ENCODE measurements at places on chromosomes 5 and 9.
A peak's percentile ranks its signal among the peaks of the same experiment; 100 is the strongest.

- no peak for DNase-seq
Measured at GRCh38 chr9:112789473-112789872, 38.9 kb downstream of the SNX30 start.

- DNase-seq: no peak
Measured at GRCh38 chr9:126470241-126470993, 143.3 kb upstream of the LMX1B start.

- no peak for DNase-seq
Measured at GRCh38 chr9:92294297-92294676, 790 bp upstream of the IARS1 start.

DNA sequence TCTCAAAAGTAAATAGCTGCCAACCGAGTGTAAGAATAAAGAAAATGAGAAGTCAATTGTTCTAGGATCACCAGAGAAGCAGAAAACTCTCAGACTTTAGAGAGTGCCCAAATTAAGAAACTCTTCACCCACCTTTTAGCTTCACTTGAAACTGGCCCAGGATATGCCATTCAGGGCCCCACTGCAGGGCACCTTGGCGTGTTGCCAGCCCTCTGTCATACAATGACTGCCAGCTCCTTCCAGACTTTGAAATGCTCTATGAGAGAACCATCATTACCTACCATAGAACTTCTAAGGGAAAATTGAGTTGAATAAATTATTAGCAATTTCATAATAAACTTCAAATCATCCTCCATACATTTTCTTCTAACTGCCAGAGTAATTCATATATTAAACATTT, 240.5 kb downstream of the CETN3 start:
- no peak for DNase-seq

GRCh38 chr9:96619491-96620180, at the start of gene CDC14B:
CDC14B (minus strand) TSS chr9:96619843; CDS start chr9:96619378, 465 bp downstream.
- peak; percentile 94 for DNase-seq

DNA sequence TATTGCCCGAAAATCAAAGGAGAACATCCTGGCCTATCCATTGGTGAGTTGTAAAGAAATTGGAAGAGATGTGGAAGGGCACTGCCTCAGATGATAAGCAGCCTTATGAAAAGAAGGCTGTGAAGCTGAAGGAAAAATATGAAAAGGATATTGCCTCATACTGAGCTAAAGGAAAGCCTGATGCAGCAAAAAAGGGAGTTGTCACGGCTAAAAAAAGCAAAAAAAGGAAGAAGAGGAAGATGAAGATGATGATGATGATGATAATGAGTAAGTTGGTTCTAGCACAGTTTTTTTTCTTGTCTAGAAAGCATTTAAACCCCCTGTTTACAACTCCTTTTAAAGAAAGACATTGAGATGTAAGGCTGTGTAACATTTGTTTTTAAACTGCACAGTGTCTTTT, 59.8 kb upstream of the ZBED3 start:
- DNase-seq: peak; percentile 22

DNA sequence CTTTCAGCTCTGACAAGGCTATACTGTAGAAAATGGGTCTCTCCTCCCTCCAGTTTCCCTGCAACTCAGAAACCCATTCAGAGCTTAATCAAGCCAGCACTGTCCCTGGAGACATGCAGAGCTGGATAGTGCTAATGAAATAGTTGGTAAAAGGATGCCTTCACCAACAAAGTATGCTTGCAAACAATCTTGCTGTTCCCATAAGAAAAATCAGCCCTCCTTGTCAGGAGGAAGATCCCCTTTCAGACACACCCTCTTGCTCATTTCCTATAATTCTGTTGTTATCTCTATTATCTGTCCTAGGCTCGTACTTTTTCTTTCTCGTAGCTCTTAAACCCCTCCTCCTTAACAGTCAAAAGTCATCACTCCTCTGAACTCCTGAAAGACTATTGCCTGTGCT, 9.9 kb upstream of the OSMR start:
- DNase-seq: no peak

- DNase-seq: no peak
Measured at GRCh38 chr9:8651846-8652215, 852.3 kb upstream of the DMAC1 start.

DNA sequence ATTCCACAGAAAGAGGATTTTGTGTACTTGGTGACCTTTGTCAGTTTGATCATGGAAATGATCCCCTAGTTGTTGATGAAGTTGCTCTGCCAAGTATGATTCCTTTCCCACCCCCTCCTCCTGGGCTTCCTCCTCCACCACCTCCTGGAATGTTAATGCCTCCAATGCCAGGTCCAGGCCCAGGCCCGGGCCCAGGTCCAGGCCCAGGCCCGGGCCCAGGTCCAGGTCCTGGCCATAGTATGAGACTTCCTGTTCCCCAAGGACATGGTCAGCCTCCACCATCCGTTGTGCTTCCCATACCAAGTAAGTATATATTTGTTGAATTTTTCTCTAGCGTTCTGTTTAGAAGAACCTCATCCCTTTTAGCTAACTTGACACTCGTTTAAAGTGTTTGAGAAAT, 30.0 kb downstream of the RBM27 start:
- no peak for DNase-seq

GRCh38 chr9:14467675-14468374, 153.9 kb upstream of the NFIB start:
- no peak for DNase-seq

All from common myeloid progenitor, CD34-positive (primary cell).